ENCODE measurements at places on chromosomes 2 and 18.

GRCh38 chr2:29253-29652 is 17.1 kb downstream of the FAM110C start:
- DNase-seq, result no peak

- no peak for DNase-seq
These were observed 8.0 kb downstream of the AGFG1 start for GRCh38 chr2:227479865-227480475.

DNA sequence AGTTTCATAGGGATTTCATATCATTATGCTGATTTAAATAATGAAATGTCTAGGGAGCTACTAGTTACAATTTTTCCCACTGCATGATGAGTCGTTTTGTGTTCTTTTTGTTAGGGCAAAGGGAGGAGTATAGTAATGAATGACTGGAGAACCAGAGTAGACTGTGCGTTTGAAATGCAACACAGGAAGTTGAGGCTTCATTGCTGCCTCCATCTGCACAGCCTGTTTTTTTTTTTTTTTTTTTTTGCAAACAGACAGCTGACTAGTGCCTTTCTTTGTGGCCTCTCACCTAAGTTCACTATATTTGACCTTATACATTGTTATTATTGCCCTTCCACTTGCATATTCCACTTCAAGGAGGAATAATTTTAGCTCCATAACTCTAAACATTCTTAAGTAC is 286.7 kb upstream of the LRRTM1 start:
- DNase-seq, result no peak

DNA sequence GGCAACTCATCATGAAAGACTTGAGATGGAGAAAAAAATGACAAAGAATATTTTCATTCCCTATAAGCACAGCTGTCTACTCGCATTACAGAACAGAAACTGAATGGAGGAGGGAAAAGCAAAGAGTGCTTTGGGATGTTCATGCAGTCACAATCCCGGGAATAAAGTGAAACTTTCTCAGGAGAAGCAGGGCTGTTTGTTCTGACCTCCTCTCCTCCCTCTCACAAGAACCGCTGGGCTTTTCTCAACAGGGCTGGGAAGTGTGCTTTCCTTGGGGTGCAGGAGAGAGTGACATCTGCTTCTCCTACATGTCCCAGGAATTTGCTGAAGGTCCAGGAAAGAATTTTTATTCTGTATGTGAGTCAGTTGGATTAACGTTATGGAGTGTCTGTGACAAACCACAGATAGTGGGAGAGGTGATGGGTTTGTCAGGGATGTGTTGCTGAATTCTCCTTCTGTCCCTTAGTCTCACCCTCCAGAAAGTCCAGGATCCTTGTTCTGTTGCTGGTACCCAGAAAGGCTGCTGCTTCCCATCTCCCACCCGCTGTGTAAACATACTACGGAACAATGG is 125.6 kb downstream of the HRH4 start:
- no peak for DNase-seq

- no peak for DNase-seq
These were observed 100.9 kb downstream of the TSN start for GRCh38 chr2:121856360-121856759.

DNA sequence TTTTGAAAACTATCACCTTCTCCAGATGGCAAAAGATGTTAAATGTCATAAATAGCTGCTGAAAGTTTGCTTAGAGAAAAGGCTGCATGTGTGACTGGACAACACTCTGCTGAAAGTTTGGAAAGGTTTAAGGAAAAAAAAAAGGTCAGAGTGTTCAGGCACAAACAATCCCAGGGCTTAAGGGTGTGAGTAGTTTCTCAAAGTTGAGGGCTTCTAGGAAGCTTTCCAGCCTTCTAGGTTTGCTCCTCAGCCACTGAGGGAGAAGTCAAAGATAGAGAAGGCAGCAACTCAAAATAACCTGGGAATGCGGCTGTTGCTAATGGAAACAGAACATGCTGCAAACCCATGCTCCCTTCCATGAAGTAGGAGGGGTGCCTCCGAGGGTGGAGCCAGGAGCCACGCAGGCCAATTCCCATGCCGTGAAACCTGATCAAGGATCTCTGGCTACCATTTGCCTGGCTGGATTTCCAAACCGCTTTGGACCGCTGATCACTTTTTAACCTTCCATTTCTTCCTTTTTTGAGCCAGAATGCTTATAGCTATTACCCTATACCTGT is 88.0 kb downstream of the TEX51 start:
- no peak for DNase-seq

- DNase-seq, result no peak
These were observed 121.6 kb downstream of the ZRANB3 start for GRCh38 chr2:135409436-135409835.

- no peak for DNase-seq
These were observed 4.6 kb downstream of the PTGR3 start for GRCh38 chr18:75204269-75204731.

DNA sequence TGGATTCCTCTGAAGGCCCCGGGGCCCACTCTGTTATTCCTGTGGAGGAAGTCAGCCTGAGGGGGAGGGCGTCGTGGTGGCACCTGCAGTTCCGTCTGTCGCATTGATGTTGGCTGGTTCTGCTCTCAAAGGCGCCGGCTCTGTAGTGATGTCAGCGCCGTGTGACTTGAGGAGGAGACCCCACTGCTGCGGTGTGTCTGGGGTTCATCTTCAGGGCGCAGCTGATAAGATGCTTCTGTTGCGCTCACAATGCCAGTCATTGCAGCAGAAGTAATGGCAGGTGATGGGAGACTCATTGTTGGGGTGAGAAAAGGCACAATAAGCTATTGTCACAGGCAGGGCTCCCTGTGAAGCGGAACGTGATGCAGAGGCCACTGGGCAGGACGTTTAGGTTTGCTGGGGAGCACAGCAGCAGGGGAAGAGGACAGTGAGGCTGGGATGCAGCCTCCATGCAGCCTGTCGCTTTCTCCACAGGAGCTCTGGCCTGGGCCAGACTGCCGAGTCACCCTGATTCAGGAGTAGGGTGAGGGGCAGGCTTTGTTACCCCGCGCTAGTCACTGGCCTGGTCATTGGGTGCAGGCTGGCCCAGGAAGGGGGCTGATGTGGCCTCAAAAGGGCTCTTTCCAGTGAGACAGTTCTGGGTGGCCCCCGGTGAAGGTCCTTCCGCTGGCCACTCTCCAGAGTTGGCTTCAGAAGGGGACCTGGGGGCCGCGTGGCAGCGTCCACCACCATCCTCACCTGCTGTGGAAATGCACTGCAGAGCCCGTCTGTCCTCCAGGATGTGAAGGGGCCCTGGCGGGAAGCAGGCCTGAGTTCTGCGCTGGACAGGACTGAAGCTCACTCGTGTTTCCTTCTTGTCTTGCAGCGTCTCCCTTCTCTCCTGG is 42.9 kb downstream of the SH3BP4 start:
- no peak for DNase-seq

DNA sequence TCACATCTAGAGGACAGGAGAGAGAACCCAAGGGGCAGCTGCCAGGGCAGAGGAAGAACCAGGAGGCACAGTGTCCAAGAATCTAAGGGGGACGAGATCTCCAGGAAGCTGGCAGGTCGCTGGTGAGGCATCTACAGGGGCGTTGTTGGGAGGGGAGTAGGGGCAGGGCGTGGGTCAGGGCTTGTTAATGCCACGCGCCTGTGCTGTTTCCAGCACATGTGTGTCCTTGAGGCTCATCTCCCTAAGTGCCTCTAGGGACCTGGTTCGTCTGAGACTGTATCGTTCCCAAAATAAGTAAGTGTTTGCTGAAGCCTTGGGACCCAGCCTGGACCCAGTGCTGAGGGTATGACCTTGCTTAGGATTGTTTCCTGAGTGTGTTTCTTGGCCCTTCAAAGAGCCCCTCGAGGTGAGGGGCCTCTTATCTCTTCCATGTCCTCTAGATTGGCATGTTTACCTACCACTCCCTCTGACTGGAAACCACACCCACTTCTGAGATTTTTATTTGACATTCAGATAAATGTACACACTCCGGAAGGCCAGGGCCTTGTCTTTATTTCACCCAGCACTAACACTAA is 22.2 kb downstream of the HK2 start:
- no peak for DNase-seq

- no peak for DNase-seq
These were observed 101.4 kb downstream of the CDH2 start for GRCh38 chr18:28075501-28075900.

DNA sequence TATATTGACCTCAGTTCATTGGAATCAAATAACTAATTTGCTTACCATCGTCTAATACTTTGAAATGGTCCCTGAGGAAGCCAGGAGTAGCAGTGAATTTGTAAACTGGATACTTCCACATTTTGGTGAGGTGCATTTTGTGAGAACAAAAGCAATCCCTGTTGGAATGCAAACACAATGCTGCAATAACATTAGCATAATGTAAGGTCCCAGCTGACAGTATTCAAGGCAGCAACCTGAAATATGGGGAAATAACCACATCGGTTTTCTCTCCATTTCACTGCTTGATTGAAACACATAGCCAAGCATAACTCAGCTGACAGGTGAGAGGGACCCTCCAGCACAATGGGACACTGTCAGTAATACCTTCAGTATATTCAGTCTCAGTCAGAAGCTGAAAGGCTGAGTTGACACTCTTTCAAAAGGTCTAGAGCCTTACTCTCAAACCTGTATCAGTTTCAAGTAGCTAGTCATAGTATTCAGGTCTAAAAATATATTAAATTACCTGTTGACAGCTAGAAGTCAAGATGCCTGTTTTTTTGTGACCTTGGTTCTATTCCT is 1311.9 kb upstream of the NRXN1 start:
- DNase-seq, result no peak

DNA sequence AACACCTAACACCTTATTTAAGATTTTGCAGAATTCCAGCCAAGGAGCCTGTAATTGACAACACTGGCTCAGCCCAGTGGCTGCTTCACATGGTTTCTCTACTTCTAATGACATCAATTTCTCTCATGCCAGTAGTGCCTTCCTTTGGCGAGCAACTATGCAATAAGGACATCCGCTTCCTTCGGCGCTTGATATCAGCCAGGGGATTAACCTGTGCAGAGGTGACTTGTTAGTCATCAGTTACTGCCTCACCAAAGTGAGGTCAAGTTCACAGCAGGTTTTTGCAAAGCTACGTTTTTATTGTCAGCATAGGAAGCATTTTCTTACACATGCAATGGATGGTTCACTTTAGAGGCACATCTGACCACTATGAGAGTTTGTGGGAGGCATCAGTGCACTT is 24.0 kb upstream of the EDAR start:
- DNase-seq, result no peak

DNA sequence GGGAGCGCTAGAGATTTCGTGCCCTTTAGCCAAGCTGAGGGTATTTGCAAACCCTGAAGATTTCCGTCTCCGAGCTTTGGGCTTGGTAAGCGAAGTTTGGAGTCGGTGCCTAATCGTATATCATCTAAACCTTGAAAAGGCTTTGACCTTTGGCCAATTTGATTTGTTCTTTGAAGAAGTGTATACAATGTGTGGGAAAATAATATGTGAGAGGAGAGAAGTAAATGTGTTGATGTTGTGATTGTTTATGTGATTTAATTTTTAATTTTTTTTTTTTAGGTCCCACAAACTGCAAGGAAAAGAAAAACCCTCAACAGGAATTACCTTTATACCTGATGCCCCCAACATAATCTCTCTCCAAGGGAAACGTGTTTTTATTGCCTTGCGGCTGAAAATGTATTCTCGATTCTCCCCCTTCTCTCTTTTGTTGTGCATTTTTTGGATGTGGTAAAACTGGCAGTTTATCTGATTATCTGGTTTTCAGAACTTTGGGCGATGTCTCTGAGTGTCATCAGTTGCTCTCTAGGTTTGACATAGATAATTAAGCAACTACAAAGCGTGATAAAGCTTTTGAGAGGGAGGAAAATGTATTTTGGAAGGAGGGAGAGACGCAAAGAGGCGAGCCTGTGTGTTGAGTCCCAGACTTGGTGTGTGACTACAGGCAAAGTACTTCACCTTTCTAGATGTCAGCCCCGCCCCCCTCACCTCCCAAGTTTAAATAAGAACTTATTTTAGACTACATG is 912 bp upstream of the FBXO11 start:
- no peak for DNase-seq

DNA sequence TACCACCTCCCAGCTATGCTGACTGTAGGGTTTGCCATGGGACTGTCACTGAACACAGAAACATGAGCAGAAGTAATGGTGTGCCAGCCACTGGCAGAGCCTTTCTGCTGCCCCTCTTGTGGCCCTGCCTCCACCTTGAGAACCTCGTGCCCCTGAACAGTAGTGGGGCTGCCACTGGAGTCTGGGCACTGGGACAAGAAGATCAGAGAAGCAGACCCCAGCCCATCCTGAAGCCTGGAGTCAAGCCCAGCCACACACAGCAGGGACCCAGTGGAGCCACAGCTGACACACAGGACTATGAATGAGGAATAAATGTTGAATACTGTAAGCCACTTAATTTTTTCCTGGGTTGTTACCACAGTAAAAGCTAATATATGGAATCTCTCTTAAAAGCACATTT is 159.6 kb downstream of the NCKAP5 start:
- DNase-seq, result no peak

GRCh38 chr18:40056079-40056692 is 1898.8 kb upstream of the PIK3C3 start:
- DNase-seq, result no peak

- no peak for DNase-seq
These were observed 54.5 kb upstream of the NEMP2 start for GRCh38 chr2:190589008-190589407.

- no peak for DNase-seq
These were observed 36.6 kb downstream of the MYOM1 start for GRCh38 chr18:3183103-3183717.

All from GM04504 (cell line).